CD4-positive, alpha-beta T cell treated with Interleukin-21 for 1 hour (primary cell): ENCODE measurements at places on chromosomes 16 and 17.

- DNase-seq, result no peak
Observed at GRCh38 chr17:42034059-42034458, 14.2 kb downstream of the NKIRAS2 start.

DNA sequence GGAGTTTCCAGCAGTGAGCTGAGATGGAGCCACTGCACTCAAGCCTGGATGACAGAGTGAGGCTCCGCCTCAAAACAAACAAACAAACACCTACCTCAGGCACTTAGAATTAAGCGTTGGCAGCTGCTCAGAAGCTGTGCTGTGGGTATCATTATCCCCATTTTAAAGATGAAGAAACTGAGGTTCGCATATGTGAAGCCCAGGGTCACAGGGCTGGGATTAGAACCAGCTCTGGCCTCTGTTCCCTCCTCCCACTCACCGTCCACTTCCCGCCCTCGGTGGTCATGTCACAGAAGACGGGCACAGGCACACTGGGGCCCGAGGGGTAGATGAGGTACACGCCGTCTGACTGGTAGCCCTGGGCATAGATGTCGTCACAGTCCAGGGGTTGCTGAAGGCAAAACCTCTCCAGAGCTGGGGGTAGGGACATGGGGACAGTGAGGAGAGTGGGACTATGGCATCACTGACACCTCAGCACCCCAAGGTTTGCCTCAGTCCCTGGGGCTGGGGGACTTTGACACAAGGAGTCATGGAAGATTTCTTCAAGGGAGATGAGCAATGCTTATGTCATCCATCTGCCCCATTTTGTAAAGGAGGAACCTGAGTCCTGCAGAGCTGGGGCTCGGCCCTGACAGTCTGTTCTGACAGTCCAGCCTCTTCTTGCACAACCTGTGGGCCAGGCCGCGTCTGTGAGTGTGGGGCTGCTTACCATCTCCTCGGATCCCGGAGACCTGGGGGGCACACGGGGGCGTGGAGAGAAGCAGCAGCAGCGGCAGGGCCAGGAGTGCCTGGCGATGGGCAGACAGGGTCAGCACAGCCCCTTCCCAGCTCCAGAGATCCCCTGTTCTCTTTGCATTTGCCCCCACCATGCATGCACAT is 700 bp downstream of the MFAP4 start:
- no peak for DNase-seq

DNA sequence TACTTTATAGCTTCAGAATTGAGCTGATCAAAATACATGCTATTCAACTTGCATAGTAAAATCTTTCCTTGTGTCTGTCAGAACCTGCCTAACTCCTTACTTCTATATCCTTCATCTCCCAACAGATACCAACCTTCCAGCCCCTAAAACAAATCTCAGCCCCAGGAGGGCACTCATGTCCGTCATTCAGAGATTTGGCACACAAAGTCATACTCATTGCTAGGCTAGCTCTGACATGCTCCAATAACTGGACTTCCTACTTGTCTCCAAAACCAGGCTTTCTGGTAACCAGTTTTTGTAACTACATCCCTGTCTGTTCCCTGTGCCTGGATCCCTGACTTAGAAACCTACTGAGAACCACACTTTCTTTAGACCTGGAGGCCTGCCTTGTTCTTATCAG is 37.5 kb upstream of the DHX40 start:
- no peak for DNase-seq

- no peak for DNase-seq
Observed at GRCh38 chr17:31559584-31560501, 168.4 kb downstream of the RAB11FIP4 start.

DNA sequence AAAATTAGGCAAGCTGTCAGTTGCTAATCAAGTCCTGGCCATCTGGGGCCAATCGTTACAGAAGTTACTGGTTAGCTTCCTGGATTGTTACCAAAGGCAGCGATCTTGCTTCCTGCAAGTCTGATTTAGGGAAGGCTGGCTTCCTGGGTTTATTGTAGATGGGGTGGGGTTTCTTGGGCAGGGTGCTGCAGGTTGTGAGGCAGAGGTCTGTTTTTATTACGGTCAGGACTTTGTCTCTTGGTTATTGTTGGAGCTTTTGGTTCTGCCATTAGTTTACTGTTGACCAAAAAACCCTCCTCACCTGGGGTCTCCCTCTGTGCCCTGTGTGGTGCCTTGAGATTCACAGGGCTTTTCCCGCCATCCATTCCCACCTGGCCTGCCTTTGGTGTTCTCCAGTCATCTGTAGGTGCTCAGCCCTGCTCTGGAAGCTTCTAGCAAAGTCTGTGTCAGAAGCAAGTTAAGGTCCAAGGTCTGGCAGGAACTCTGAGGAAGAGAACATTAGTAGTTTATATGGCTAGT is 36.9 kb downstream of the SLC47A1 start:
- no peak for DNase-seq

- peak; percentile 58 for DNase-seq
Observed at GRCh38 chr17:17416007-17416399, 60.8 kb upstream of the MED9 start.

- DNase-seq, result no peak
Observed at GRCh38 chr16:19589771-19590302, 34.3 kb downstream of the VPS35L start.

DNA sequence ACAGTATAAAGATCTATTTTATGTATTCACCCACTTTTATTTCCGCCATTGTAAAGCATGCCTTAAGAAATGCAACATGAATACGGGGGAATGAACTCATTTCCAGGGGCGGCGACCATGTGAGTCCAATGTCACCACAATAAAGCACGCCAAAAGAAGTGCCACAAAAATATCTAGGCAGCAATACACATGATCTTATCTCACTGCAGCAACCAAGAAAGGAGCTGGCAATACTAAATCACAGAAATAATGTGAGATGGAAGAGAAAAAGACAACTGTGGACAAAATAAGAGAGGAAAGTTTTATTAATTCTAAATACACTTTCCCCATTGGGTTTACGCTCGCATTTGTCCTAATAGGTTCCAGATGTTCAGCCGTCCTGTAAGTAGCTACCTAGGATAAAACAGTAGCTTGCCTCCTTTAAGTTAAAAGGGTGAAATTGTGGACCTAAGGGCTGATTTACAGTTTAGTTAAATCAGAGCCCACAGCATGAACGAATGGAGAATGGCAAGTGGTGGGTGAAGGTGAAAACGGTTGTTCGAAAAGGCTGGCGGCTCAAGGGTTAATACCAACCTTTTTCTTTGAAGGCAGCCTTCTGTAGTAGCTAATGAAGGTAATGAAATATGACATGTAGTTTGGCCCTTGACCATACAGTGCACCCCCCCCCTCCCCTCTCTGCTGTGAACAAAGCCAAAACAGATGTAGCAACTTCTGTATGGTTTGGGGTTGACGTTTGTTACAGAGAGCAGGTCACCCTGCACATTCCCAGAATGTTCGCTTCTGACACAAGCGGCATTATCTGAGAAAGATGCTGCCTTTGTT is 504.2 kb upstream of the PSMD7 start:
- DNase-seq, result no peak

DNA sequence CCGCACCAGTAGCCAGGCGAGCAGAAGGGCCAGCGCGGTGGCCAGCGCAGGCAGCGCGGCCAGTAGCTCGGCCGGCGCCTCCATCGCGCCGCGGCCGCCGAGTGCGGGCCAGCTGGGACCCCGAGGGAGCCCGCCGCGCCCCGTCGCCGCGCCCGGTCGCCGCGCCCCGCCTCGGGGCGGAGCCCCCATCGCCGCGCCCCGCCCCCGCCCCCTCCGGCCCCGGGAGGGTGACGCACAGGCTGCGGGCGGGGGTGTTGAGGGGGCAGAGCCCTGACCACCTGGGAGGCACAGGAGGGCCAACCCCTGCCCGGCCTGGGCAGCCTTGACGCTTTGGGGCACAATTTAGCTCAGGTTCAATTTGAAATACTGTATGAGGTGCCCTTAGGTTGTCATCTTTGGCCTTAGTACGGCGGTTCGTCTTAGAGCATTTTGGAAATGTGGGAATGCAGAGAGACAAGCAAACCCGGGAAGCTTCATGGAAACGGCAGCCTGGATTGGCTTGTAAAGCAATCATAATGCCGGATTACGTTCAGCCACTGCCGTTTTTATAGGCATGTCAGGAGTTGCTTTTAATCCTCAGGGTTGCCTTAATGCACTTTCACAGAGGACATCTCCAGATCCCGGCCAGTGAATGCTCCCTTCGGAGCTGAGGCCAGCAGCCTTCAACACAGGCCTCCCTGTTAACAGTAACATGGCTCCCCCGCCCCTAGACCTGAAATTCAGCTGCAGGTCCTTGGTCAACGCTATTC is at the start of gene MXRA7:
Gene MXRA7, minus strand, starts transcription at position 103 of the 749 bp plus-strand sequence. Its CDS starts 19 bp downstream, at position 84.
- DNase-seq, result peak; percentile 66

DNA sequence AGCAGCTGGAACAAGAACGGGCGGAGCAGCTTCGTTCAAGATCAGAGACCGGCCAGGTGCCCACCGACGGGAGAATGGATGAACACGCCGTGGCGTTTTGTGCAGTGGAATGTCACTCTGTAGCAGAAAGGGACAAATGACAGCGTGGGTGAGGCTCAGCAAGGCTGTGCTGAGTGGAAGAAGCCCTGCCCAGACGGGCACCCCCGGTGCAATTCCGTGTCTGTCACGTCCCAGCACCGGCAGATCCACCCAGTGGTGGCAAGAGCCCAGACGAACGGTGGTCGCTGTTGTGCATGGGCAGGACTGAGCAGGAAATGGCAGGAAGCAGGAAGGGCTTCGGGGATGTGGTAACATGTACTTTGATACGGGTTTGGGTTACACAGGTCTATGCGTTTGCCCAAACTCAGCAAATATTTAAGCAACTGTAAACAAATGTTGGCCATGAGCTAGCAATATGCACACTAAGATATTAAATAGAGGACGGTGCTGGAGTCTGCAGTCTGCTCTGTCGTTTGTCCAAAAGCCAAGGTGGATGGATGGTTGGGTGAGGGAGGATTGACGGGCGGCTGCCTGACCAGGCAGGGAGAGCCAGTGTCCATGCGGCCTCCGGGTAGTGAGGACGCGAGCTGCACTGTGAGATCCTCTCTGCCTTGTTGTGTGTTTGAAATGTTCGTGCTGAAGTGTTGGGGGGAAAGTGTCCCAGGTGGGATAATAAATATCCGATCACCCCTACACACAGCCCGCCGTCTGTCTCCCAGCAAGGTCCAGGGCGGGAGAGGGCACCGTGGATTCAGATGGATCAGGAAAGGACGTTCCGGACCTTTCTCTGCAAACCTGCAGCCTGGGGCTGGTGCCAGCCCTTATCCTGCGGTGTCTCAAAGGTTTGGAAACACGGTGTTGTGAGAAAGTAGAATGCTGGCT is 48.4 kb downstream of the COX4I1 start:
- DNase-seq, result no peak

- no peak for DNase-seq
Observed at GRCh38 chr16:11315510-11315909, 29.7 kb upstream of the RMI2 start.
